Effector CD4-positive, alpha-beta T cell (primary cell): ENCODE measurements at places on chromosomes 1 and 21.

GRCh38 chr1:156668801-156669637 is 8.2 kb downstream of the NES start:
- no peak for DNase-seq

GRCh38 chr21:36769051-36769839 is 70.3 kb downstream of the SIM2 start:
- DNase-seq, result no peak

DNA sequence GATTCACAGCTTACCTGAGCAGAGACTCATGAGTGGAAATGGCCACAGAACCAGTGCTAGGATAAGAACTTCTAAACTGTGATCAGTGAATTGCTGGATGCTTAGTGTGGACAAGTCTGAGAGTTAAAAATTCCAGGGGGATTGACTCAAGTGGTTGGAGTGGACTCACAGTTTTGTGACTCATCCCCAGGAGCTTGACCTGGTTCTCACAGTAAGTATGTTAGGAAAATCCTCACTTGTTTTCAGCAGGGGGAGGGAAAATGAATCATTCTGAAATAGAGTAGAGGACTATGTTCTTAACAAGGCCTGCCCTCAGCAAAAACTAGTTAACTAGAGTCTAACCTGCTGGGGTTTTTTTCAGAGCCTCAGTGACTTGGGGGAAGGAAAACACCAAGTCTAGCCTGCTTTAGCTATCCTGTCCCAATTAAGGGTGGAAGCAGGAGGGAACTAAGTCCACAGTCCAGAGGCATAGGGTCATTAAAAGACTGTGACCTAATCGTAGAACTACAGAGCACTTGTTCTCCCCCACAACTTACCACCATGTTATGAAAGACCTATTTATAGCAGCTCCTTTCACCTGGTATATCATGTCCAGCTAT is 6.1 kb upstream of the CDC73 start:
- DNase-seq, result no peak

- DNase-seq, result no peak
Measured at GRCh38 chr21:34800797-34801518, 132.2 kb downstream of the CLIC6 start.

DNA sequence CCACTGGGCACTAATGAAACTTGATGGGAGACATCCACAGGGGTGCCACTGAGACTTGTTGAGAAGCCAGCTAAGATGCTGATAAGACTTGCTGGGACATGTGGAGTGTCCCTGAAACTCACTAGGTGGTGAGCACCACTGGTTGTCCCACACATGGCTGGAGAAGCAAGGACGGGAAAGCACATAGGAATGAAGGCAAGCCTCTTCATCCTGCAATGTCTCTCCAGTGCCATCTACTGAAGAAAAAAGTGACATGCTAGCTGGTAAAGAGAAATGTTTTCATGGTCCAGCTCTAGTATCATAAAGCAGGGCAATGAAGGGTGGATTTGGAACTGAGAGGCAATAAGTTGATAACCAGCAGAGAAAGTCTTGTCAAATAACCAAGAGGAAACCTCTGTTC is 283.0 kb downstream of the PAPPA2 start:
- DNase-seq, result no peak

DNA sequence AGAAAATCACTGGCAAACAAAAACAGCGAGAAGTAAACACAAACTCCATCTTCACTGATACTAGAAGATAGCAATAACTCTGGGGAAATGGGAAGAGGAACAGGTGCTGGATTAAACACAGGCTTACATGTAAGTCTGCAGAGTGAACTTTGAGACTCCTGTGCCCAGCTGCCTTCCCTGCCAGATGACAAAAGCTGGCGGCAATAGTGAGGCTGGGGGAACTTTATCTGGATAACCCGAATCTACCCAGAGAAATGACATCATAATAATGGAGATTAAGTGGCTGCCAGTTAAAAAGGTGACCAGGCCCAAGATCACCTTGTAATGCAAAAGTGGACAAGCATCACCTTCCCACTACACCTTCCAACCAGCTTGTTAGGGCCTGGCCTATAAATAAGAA is 184.5 kb downstream of the CHRM3 start:
- DNase-seq, result no peak

DNA sequence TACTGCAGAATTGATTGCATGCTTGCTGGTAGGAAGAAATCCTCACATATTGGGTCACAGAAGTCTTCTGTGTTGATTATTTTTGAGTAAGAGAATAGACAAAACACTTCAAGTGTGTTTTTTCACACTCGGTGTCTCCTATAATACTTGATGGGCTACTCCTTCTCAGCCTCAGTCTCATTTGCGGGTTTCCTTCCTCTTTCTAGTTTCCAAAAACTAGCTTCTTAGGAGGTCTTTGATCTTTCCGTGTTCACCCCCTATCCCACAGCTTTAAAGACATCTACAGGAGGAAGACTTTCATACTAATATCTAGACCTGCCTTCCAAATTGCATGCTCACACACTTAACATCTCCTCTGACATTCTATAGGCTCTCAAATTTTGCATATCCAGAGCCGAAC is 40.7 kb upstream of the NTPCR start:
- no peak for DNase-seq

GRCh38 chr1:171389171-171389570 is 75.2 kb downstream of the FMO4 start:
- no peak for DNase-seq

GRCh38 chr1:17535300-17535936 is 4.1 kb upstream of the ARHGEF10L start:
- no peak for DNase-seq

- no peak for DNase-seq
Measured at GRCh38 chr1:171457412-171457811, 27.9 kb upstream of the PRRC2C start.

- DNase-seq, result no peak
Measured at GRCh38 chr1:45518910-45519309, 2.8 kb downstream of the PRDX1 start.

DNA sequence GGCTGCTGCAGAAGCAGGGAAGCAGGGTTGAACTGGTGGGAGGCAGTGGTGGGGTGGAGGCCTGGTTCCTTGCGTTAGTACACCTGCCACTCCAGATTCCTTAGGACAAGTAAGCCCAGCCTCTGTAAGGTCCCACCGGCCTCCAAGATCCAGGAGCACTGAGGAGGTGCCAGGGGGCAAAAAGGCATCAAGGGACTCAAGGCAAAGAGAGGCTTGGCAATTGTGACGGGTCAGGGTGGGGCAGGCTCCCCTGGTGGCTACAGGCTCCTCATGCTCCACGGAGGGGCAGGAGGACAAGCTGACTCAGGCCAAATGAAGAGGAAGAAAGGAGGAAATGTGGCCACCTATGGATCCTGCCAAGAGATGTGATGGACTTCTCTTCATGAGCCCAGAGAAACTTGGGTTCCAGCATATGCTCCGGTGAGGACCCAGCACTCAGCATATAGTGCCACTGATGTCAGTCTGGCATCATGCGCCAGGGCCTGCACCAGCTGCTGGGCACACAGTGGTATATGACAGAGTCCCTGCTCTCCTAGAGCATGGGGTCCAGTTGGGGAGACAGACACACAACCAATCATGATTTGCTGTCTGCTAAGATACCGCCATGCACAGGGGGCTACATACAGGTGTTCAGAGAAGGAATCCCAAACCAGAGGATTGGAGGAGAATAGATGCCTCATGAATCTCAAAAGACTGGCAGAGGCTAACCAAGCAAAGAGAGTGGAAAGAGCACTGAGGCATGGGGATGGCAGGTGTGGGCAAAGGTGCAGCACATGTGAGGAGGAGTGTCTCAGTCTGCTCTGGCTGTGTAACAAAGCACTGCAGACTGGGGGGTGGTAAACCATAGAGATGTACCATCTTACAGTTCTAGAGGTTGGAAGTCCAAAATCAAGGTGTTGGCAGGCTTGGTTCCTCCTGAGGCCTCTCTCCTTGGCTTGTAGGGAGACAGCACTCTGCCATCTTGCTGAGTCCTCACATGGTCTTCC is 249.7 kb downstream of the RHOU start:
- no peak for DNase-seq

GRCh38 chr1:168050307-168050706 is 86.4 kb downstream of the GPR161 start:
- DNase-seq, result no peak

- no peak for DNase-seq
Measured at GRCh38 chr1:112868191-112868590, 87.8 kb downstream of the SLC16A1 start.

- no peak for DNase-seq
Measured at GRCh38 chr1:165712764-165713163, 14.4 kb upstream of the ALDH9A1 start.

DNA sequence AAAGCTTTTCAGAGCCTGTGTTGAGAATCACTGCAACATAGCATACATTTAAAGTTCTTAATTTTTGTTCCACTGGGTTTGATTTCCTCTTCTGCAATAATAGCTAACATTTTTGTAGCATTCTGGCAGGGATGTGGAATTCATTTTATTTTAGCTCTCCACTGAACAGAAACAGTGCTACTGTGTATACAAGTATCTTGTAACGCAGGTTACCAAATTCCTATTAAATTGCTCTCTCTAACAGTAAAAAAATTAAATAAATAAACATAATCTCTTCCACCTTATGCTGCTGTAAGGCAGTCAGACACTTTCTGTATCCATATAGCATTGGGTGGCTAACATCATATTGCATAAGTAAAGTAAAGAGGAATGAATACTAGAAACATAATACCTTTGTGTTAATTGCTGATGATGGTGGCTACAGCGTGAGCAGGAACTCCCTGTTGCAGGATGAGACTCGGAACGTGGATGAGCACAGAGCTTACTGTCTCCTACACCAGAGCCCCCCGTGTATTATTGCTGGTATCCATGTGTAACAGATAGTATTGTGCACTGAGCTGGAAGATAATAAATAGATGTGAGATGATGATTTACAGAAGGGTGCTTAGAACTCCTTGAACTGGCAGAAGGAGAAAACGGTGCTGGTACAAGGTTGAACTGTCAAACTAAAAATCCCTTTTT is 276.9 kb upstream of the SNX7 start:
- no peak for DNase-seq

DNA sequence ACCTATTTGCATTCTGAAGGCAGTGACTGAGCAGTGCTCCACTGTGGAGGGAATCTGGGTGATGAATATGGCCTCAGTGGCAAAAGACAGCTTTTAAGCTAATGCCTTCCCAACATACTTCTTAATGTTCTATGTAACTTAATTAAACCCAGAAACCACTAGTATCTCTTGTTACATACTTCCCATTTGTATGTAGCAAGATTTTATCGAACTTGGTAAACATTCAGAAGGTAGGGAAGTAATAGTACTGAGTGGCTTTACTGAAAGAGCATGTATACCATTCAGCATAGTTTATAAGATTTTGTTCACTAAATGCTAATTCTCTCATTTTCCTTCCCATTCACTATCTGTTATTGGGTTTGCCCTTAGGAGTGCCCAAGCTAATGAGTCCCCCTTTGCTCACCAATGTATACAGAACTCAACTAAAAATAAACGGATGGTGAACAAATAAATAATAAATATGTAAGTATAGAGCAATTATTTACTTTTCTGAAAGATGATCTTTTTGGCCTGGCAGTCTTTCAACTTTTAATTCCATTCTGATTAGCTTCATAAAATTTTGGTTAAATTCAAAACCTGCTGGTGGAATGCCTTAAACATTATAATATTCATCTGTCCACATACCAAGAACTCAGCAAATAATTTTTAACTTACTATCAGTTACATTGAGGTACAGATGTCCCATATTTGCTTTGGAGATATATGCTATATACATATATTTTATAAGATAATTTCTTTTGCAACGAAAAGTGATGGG is 204.4 kb downstream of the APP start:
- DNase-seq, result no peak
